ENCODE measurements at places on chromosomes 7 and 10. TPM values are rescaled to one million over a fixed set of nuclear protein-coding genes. Genes with fewer than 3 reads are reported as not detected.

- DNase-seq = no peak
Measured at GRCh38 chr10:121831237-121831636, 96.6 kb downstream of the ATE1 start.

DNA sequence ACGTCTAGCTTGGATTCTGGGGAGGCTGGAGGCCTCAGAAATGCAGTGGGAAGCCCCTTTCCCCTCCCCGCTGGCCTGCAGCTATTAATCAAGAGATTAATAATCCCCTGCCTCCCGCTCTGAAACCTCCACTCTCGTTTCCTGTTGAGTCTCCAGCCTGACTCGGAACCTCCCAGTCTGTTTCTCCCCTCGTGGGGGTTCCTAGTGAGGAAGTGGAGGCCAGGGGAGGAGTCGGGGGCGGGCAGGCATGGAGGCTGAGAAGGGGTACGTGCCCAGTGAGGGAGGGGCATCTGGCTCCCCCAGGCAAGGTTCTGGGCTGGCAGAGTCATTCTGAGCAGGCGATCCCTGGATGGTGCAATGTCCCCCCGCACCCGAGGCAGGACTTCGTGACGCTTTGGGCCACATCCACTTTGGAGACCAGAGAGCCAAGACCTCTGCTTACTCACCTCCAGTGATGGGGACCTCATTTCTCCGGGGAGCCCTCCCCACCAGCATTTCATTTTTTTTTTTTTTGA lies 73.6 kb downstream of the COL26A1 start:
- DNase-seq = no peak

DNA sequence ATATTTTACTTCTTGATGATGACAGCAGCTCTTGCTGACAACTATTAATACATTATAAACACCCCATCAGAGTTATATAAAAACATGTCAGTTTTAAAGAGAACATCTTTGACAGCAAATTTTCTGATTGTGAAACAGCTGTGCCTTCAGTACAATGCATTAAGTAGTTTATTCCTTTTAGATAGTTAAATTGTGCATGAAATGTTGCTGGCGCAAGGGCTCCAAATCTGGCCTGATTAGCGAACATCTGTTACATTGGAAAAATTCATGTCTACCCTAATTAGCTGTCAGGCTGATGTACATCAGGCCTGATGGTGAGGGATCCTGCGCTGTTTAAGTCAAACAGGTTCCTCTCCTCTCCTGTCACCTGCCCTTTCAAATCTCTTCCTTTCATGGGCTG lies 171.9 kb upstream of the SP8 start:
- DNase-seq = no peak

GRCh38 chr7:131570401-131570800 lies 14.0 kb upstream of the PODXL start:
- DNase-seq = no peak

- DNase-seq = no peak
Measured at GRCh38 chr7:44448922-44449583, 41.4 kb downstream of the NUDCD3 start.

GRCh38 chr10:119113751-119114732 lies 10.1 kb downstream of the DENND10 start:
- DNase-seq = no peak

DNA sequence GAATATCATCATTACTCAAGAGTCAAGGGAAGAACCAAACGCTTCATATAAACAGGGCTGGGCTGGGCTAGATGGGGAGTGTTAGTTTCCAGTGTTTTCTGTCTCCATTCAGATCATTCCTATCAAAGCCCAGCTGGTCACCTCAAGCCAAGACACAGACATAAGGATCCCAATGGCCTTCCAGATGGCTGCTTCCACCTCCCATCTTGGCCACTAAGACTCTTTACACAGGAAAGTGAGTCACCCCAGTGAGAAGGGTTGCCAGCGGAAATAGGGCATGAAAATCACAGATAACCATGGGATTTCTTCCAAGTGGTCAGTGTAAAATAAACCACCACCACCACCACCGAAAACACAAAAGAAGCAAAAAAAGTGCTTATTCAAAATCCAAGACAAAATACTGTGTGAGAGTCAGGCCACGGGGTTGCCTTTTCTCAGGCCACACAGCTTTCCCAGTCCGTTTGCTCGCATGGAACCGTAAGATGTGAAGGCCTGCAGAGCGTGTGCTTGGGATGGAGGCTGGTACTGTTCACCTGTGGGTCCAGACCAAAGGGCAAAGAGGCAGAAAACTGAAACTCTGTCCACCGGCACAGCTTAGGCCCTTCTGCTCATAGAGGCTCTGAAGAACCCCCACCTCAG lies 5.6 kb downstream of the PRSS2 start:
- DNase-seq = no peak

Gene GARIN1A
- total RNA-seq = 1.7 TPM

- no peak for DNase-seq
Measured at GRCh38 chr10:131722525-131723264, 178.1 kb upstream of the PPP2R2D start.

Gene SPRN
- total RNA-seq = not detected

DNA sequence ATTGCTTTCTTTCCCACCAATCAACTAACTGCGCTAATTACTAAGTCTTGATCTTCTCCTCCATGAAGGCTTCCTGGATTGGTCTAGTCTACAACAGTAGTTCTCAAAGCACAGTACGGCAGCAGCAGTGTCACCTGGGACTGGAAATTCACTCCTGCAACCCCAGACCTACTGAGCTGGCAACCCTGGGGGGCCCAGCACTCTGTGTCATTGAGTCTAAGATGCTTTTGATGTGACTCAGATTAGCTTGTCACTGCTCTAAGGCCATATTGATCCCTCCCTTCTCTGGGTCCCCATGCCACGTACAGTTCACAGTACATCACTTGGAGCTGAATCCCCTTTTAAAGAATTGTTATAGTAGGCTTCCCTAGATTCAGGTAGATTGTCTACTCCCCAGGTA lies 65.7 kb upstream of the KMT2C start:
- no peak for DNase-seq

Gene MYL7
- not detected for total RNA-seq

DNA sequence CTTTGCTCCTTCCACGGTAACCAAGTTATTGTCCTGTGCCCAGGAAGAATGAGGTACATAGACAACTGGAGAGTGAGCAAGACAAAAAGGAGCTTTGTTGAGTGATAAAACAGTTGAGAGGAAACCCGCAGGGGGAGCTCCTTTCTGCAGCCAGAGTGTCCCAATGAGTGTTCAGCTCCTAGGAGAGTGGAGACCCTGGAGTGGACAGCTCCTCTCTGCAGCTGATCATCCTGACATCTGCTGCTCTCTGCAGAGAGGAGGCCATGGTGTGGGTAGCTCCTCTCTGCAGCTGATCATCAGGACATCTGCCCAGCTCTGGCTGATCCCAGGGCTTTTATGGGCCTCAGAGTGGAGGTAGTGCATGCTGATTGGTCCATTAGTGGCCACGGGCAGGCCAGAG lies 53.4 kb upstream of the PCDH15 start:
- DNase-seq = no peak

Gene VTI1A
- total RNA-seq = 80.4 TPM

- DNase-seq = no peak
Measured at GRCh38 chr7:87341441-87341840, 4.0 kb upstream of the CROT start.

DNA sequence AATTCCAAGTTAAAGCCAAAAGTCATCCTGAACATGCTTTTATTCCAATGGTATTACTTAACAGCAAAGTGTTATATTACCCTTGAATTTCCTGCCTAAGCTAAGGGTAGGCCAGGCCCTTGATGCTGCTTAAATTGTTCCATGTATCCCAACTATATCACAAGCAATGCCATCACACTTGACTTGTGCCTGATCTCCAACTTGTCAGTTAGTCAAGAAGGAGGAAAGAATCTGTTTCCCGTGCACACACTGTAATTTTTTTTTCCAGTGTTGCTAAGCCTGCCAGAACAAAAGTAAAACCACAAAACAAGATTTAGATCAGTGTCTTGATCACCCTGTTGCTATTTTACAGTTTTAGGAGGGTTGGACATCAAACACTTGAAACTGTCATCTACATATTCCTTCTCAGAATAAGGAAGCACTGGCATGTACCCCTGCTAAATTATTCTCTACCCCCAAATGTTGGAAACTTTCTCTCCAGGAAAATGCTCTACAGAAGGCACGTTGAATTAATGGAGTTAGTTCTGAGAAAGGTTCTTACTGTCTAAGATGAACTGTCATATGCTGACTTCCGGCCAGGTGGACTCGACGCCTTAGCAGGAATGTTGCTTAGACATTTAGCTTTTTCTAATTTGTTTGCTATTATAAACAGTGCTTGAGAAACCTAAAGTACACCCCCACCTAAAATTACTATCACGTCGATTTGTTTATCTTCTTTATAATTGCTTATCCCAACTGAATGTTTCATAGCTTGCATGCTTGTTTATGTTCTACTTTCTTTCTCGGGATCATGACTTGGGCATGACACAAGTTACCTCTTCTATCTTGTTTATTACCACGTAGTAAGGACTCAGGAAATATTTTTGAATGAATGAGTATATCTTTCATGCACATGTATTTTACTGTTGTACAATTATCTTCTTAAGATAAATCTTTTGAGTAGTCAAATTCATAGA lies 105.5 kb upstream of the ZNF438 start:
- DNase-seq = no peak

DNA sequence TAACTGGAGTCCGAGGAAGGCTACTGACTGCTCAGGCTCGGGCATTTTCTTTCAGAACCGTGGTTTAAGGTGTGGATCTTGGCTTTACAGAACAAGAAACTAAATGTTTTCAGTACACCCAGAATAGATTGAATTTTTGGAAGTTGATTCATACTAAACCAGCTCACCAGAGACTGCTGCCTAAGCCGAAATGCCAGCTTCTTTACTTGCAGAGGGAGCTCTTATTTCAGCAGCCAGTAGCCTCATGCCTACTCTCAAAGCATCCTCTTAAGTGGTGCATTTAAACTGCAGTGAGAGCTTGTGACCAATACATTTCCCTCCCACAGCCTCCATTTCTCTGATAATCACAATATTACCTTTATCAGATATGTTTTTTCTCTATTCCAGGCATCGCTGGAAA lies 615.1 kb downstream of the SUGCT start:
- no peak for DNase-seq

Data from omental fat pad (tissue), 4 donors.